ENCODE measurements at places on chromosomes 6 and 20.

DNA sequence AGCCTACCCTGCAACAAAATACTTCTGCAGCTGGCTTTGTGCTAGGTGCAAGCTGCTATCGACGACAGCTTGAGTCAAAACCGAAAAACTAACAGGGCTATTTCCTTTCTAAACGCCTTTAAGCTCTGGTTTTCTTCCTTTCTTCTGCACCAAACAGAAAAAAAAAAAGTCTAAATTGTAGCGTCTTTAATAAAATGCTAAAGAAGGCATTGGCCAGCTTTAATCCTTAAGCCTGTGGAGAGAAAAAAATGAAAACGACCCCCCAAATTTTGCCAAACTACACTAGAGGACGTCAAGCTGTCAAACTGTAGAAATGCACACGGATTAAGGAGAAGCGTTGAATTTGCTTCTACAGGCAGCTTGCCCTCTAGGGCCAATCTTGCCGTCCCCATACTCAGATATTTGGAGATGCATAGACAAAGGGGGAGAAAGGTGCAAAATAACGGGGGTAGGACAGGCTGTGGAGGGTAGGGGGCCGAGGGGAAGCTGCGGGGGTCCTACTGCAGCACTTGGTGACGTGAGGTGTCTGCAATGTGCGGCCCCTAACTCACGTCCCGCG is 1.4 kb upstream of the NRN1 start:
- no peak for DNase-seq

DNA sequence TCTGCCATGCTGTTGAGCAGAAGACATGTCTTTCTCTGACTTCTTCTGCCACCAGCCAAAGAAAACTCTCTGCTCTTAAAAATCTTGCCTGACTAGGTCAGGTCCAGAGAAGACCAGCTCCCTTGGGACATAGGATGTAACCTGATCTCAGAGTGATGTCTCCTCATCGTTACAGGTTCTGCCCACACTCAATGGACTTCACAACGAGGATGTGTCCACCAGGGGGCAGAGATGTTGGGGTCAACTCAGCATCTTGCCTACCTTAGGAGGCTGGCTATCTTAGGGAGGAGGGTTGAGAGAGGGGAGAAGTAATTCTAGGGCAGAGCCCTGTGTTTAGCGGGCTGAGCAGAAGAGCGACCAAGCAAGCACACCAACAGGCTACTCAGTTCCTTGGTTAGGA is 207.6 kb upstream of the CDH4 start:
- DNase-seq = no peak

- no peak for DNase-seq
These were observed 12.9 kb upstream of the NT5E start for GRCh38 chr6:85436939-85437495.

- DNase-seq = no peak
These were observed 3.8 kb downstream of the SMIM13 start for GRCh38 chr6:11097476-11097875.

DNA sequence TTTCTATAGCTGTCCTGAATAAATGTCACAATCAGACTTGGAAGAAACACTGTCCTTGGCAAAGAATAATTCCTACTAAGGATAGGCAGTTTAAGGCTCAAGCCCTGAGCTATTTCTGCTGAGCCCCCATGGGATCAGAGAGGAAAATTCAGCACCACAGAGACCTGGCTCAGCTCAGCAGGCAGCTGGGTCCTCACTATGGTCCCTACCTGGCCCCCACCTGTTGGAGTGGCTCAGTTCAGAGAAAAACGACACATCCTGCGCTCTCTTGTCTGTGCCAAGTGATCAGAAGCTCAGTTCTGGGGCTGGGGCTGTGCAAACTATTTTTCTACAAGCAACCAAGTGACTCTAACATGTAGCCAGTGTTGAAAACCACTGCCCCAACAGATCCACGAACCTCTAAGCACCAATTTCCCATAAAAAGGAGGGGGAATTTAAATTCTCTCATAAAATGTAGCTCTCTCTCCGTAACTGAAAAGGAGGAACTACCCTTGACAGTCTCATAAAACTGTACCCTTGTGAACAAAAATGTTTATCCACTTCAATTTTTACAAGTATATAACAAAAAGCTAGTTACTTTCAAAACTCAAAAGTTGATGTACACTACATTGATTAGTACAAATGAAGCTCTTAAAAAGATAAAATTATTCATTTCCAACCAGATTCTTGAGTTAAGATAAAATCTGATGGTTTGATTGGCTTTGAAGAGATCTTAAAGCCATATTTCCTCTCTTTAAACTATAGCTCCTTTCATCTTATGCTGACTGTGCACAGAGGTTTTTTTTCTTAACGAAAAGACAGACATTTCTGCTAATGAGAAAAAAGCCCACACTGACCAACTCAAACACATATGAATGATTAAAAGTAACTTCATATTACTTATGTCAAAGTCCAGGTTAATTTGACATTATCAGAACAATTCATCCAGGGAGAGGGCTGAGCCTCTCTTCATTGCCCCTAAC is 52.0 kb downstream of the KIF13A start:
- DNase-seq = no peak

Measured in NCI-H2171 treated with DMSO at 0.1 percent for 48 hours (cell line).